ENCODE measurements at places on chromosomes 1 and 21.

- DNase-seq, result no peak
Measured at GRCh38 chr1:52454779-52455178, 50.4 kb downstream of the PRPF38A start.

DNA sequence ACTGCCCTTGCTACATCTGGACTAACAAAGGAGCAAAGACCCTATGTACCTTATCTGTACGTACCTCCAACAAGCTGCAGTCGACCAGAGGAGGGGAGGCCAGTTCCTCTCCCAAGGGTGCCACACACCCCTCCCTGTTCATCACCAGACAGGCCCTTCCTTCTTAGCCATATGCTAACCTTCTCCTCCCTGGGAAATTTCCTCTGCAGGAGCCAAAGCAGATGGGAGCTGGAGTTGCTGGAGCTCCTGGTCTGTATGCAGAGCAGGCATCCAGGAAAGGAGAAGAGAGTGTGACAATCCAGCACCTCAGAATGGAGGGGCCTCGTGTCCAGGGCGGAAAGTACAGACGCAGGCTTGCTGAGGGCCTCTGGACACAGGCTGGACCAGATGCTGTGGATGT lies 48.5 kb downstream of the C8B start:
- peak; percentile 35 for DNase-seq

DNA sequence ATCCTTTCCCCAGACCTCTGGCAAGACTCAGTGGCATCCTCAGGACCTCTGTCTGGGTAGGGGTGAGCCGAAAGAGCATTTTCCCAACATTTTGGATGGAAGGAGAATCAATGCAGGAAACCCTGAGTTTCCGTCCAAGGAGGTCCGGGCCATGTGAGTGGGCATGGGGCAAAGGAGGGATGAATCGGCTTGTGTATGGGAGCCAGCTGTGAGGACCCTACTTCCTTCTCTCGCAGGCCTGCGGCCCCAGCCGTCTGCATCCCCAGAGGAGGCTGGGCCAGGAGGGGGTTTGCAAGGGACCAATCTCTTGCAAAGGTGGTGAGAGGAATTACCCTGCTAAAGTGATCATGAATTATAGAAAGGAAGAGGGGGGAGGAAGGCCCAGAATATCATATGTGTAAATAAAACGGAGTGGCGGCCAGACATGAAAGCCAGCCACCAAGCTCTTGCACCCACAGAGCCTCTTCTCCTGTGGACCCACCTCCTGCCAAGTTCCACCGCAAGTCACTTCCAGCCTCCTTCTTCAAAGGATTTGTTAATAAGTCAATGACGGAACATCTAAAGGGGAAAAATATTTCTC lies 48.2 kb upstream of the POU3F1 start:
- no peak for DNase-seq

DNA sequence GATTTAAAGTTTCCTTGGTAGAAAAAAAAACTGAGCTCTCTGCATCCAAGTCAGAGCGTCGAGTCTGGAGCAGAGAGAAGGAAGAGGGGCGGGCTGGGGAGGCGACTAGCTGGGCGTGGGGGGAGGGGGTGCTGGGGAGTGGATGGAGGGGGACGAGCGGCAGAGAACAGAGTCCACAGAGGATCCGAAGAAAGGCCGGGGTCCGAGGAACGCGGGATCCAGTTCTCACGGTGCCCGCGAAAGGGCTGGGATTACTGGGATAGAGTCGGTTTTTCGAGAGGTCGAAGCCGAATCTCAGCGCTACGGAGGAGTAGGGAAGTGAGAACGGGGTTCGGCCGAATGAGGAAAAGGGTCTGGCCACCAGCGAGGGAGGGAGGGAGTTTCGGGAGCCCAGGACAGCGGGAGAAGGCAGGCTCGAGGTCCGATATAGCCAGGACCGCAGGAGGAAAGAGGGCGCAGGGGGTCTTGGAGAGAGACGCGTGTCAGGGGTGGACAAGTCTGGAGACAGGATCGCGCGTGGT lies 665 bp downstream of the DAB1 start:
- no peak for DNase-seq
